GM10248 (cell line): ENCODE measurements at places on chromosomes 3 and 15.

- no peak for DNase-seq
Measured at GRCh38 chr3:20160230-20160629, 25.8 kb downstream of the SGO1 start.

GRCh38 chr3:27943106-27943505 lies 221.0 kb upstream of the EOMES start:
- DNase-seq, result no peak

- peak; percentile 4 for DNase-seq
Measured at GRCh38 chr3:126275620-126275904, 81.6 kb downstream of the KLF15 start.

GRCh38 chr3:25462495-25462894 lies 34.4 kb downstream of the RARB start:
- DNase-seq, result no peak

DNA sequence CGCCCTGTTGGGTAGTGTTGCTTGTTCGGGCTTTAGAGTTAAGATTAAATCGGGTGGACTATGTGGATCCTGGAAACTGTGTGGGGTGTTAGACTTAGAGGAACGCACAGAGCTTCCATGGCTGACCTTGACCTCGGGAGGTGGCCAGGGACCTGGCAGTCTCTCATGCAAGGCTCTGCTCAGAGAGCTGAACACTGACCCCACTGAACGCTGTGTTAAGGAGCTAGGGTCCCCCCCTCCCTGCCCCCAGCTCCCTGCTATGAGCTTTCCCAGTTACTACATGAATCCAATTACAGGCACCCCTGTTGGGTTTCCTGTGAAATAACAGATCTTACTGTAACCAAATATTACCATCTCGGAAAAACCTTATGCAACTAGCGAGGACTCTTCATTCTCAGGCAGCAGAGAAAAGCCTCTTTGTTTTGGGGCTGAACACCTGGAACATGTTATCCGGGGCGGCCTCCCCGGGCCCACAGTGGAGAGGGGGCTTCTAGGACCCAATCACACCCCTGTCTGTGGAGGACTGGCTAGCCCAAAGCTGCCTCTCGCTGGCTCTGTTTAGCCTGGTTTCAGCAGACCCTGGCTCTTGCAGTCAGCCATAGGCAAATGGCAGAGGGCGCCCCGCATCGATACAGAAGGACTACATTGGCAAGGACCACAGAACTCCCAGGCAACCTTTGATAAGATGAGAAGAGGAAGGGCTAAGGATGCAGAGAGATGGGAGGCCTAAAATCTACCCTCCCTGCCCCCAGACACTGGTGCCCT lies 25.8 kb upstream of the ALDH1A3 start:
- no peak for DNase-seq

DNA sequence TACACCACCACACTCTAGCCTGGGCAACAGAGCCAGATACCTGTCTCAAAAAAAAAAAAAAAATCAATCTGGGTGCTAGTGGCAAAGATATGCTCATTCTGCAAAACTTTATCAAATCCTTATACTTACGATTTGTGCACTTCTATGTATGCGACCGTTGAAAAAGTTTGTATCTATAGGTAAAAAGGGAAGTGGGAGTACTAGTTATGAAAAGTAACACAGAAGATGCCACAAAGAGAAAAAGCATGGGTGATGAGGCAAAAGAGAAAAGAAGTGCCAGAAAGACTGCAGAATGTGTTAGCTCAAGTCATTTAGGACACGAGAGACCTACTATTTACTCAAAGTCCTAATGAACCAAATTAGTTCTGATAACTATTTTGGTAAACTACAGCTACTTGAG lies 407.8 kb downstream of the SHQ1 start:
- no peak for DNase-seq

DNA sequence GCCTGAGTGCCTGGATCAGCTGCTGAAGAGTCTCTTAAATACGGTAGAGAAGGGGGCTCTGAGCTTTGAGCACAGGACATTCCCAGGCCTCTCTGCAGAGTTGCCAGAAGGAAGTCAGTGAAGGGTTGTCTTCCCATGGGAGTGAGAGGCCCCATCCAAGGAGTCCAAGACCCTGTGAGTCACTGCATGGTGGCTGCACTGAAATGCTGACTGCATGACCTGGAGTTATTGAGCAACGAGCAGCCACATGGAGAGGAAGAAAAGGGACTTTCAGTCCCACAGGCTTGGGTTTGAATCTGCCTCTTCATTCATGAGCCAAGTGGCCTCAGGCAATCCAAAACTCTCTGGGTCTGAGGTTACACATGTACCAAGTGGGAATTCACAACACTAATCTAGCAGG lies 69.6 kb upstream of the RASGRF1 start:
- DNase-seq, result no peak

DNA sequence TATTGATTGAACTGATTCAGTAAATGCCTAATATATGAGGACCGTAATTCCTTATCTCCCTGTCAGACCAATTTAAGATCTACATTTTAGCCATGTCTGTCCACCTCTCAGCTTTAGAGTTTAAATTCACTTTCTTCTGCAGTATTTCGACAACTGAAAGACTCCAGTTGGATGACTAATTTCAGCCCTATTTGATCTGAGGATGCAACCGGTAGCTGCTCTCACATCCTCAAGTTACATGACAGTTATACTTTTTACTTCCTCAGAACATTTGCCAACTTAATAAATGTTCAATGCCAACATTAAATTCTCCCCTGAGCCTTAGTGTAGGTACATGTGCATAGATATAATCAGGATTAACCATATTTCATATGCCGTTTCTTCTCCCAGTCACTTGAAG lies 2.5 kb upstream of the HHLA2 start:
- peak; percentile 43 for DNase-seq

DNA sequence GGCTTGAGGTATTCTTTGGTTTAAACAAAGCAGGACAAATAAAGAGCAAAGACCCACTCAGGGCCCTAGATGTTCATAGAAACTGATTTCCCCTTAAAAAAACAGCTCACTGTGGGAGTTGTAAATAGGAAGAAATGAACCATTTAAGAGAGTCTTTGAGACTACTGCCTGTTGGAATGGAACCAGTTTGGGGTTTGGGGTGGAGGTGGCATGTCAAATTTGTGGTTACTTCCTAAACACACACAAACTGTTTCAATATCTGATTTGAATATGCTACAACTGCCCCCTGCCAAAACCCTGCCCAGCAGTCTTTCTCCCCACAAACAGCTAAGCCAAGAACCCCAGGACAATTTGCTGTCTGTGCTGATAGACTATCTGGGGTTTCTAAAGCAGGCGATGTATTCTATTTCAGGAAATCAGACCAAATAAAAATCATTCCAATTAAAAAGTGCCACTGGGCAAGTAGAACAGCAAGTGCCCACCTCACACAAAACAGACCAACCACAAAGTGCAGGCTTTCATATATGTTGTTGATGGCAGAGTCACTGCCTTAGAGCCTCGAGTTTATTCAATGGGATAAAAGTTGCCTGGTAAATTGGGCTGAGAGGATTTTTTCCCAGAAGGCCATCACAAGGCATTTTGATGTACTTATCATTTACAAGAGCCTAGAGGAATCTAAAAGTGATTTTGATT lies 293.9 kb upstream of the PROK2 start:
- DNase-seq, result no peak

DNA sequence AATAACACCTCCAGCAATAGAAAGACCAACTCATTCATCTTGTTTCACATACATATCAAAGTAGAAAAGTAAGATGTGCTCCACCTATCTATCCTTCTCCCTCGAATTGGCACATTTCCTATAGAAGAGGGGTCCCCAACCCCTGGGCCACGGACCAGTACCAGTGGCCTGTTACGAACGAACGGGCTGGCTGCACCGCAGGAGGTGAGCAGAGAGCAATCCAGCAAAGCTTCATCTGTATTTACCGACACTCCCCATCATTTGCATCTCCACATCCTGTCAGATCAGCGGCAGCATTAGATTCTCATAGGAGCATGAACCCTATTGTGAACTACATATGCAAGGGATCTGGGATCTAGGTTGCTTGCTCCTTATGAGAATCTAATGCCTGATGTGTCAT lies 95.0 kb upstream of the CGNL1 start:
- DNase-seq, result no peak

GRCh38 chr3:27049792-27050191 lies 319.4 kb downstream of the NEK10 start:
- DNase-seq, result no peak

GRCh38 chr3:17342119-17342518 lies 400.3 kb downstream of the TBC1D5 start:
- DNase-seq, result no peak

DNA sequence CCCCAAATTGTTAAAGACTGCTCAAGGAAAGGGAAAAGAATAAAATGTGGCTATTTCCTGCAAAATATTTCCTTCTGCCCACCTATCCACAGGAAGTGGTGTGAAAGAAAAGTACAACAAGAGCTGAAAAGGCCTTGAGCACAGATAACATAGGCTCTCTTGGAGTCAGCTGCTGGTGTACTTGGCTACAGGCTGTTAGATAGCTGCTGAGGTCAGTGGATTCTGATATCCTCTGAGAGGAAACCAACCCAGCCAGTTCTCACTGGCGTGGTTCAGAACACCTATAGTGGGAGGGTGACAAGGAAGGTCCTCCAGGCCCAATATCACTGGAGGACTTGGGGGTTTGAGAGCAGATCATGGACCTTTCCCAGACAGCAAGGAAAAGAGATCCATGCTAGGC lies 124.4 kb upstream of the GAP43 start:
- no peak for DNase-seq

GRCh38 chr3:99134986-99135385 lies 233.5 kb upstream of the DCBLD2 start:
- DNase-seq, result no peak

- DNase-seq, result no peak
Measured at GRCh38 chr15:60993948-60994347, 235.2 kb downstream of the RORA start.

DNA sequence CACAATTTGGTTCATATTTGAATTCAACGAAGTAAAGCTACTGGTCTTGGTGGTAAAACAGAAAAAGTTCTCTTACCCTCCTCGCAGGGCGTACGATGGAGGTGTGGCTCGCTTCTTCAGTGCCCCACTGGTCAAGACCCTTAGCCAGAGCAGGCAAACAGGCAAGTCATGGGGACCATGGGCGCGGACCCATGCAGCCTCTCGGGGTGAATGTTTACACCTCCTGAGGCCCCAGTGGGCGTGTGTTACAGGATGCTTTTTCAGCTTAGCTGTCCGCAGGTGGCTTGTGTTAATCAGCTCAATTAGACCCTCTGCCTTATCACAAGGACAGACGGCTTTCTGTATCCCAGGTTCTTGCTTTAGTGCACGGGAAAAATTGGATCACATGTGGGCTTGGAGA lies 991.8 kb downstream of the GBE1 start:
- DNase-seq, result no peak

DNA sequence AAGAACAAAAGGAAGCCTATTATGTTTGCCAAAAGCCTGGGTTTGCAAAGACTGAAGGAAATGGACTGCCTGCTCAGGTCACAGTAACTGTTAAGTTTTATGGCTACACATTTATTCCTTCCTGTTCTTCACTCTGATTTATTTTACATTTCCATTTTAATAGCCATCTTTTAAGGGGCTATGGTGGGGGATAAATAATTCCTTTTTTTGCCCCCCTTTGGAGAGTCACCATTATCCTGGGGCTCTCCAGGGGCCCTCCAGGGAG lies 53.5 kb upstream of the MYZAP start:
- DNase-seq, result no peak

GRCh38 chr15:52496175-52496574 lies 32.5 kb downstream of the MYO5A start:
- DNase-seq, result no peak

GRCh38 chr15:51830276-51830806 lies 888 bp downstream of the TMOD3 start:
- DNase-seq, result peak; percentile 24

DNA sequence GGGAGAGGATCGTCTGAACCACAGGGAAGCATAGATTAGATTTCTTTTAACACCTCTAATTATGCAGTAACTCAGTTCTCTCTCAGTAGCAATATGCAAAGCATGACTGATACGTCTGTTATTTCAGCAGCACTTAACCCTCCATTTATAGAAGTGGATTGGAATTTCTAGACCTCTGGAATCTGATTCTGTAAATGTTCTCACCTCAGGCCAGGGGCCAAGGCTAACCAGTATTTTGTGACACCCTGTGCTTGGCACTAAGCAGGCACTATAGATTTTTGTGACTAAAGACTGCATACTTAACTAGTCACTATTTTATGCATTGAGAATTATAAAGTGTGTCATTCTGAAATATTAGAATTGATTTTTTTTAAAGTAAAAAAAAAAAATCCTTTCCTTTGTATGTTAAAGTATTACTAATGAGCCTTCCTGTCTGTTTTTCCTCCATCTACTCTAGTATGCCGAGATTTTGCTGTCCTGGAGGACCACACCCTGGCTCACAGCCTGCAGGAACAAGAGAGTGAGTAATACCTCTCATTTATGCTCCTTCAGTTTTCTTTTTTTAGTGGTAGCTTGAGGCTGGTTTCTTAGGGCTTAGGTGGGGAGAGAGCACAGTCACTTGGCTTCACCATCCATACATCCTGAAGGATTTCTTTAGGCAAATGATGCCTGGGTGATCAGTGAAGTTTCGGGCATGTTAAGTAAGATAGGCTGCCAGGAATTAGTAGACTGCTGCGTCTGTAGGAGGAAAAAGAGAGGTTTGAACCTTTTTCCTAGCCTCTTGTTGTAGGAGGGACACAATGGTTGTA lies 26.5 kb upstream of the UTS2B start:
- no peak for DNase-seq

- no peak for DNase-seq
Measured at GRCh38 chr15:93179700-93180102, 90.7 kb upstream of the RGMA start.

DNA sequence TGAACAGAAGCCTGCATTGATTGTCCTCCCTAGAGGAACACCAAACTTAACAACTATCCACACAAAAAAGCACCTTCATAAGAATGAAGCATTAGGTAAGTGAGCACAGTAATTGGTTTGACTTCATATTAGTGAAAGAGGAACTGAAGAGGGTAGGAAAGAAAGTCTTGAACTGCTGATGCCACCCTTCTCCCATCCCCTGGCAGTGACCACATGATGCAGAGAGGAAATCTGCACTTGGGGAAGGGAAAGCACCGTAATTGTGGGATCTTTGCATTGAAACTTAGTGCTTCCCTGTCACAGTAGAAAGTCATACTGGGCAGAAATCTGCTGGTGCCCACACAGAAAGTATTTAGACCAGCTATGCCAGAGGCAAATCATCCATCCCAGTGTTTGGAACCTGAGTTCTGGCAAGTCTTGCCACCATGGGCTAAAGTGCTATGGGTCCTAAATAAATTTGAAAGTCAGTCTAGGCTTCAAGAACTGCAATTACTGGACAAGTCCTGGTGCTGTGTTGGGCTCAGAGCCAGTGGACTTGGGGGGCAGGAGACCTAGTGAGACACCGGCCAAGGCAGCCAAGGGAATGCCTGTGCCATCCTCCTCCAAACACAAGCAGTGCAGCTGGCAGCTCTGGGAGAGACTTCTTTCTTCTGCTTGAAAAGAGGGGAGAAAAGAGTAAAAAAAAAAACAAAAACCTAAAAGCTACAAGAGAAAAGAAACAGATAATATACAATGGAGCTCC lies 63.6 kb downstream of the SLC15A2 start:
- no peak for DNase-seq

- DNase-seq, result peak; percentile 47
Measured at GRCh38 chr15:78988361-78988911, 43.6 kb upstream of the CTSH start.
